ENCODE measurements at places on chromosomes 2 and 18.

DNA sequence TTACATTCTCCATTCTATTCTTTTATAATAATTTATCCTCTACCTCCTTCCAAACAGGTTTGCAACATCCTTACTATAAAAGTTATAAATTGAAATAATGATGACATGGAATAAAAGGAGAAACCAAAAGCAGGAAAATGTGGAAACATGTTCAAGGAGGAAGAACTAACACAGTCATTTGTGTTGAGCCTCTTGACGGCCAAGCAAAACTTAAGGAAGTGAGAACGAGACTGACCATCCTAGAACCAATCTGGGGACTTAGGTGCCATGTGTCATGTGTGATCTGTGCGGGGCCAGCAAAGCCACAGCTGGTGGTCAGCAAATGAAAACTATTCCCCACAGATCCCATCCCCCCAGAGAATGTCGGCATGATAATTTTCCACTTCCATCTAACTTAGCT is 25.6 kb upstream of the FAM124B start:
- DNase-seq, result no peak

DNA sequence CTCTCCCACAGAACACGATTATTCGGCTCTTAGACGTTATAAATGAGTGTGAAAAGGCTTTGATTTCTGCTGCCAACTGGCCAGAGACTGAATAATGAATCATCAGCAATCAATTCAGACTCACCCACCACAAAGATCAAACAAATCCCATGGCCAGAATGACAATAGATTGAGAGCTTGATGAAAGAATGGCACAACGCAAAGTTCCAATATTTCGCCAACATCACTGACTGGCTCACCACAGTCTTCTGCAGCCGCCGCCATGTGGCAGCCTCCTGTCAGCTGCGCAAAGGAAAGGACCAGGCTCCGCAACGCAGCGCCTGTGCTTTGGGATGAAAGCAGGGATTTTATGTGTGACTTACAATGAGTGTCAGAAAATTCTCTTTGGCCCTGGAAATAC is 104.4 kb upstream of the SOX11 start:
- DNase-seq, result no peak

- no peak for DNase-seq
Measured at GRCh38 chr2:84902526-84902925, 2.9 kb upstream of the TMSB10 start.

DNA sequence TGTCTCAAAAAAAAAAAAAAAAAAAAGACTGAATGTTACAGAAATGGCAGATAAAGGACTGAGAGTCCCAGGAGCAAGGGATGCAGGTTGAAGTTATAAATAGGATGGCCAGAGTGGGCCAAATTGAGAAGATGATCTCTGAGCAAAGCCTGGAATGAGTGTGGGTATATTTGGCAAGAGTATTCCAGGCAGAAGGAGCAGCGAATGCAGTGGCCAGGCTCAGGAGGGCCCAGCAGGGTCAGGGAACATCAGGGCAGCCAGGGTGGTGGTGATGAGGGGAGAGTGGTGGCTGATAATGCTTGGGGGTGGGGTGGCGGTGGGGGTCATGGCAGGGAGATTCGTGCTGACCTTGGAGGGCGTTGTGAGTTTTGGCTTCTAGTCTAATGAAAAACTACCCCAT is 141.3 kb upstream of the AGAP1 start:
- no peak for DNase-seq

DNA sequence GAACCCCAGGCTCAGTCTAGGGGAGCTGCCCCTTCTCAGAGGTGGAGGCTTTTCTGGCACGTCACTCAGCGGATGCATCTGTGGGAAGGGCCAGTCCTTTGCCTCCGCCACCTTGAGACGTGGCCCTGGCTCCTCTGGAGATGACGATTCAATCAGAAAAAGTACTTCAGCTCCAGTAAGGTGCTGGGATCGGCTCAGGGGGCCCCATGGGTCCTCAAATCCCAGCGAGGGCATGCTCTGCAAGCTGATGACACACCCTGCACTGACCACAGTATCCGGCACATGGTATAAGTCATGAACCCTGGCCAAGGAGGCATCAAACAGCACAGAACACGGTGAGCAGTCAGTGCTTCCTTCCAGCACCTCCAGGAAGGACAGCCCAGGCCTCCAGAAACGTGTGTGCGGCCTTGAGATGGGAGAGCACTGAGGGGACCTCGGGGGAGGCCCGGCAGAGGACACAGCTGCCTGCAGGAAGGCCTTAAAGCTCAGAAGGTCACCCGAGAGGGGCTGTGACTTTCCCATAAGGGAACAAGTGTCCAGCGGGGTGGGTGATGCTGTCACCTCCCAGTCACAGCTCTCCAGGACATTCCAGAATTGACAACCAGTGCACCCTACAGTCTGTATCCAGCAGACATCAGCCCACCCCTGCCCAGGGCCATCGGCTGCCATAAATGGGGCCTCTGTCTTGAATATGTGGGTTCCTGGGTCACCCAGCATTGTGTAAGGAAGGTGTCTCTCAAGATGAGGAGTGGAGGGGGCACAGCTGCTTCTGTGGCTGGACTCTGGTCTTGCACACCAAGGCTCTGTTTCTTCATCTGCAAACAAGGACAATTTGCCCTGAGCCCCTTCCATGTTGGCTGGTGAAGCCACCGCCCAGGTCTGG is 205.8 kb downstream of the NDUFA10 start:
- no peak for DNase-seq

- no peak for DNase-seq
Measured at GRCh38 chr2:19898592-19899329, 3.0 kb downstream of the TTC32 start.

DNA sequence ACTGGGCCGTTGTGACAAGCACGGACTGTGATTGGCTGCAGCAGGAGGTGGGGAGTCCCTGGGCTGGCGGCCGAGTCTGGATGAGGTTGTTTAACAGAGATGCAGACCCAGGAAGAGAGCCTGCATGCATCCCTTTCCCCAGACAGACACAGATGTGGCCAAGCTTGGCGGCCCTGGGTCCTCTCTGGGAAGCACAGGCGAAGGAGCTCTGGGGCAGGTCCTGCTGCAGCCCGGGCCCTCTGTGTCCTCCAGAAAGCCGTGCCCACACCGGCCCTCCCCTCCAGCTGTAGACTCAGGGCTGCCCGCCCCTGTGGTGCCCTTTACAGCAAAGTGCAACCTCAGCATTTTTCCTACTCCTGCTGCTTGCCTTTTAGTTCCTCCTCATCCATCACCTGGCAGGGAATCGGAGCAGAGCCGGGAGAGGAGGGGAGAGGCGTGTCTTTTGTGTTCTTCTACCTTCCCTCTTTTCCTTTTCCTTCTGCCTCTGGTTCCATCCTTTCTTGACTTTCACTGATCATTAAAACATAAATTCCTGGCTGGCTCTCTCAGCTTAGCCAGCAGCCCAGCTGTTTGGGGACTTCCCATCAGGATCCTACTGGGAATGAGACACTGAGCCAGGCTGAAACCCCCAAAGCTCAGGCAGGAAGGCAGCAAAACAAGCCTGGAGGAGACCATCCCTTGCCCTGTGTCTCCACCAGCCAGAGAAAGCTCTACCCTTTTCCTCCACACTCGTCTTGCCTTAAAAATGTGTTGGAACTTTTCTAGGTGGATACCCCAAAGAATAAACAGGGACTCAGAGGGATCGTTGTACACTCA is 75.0 kb downstream of the CTIF start:
- DNase-seq, result no peak

- DNase-seq, result no peak
Measured at GRCh38 chr2:219897456-219897855, 270.0 kb downstream of the SLC4A3 start.

- no peak for DNase-seq
Measured at GRCh38 chr2:15527074-15527739, 33.9 kb downstream of the NBAS start.

GRCh38 chr2:27989149-27989548 is 98.6 kb downstream of the BABAM2 start:
- DNase-seq, result no peak

DNA sequence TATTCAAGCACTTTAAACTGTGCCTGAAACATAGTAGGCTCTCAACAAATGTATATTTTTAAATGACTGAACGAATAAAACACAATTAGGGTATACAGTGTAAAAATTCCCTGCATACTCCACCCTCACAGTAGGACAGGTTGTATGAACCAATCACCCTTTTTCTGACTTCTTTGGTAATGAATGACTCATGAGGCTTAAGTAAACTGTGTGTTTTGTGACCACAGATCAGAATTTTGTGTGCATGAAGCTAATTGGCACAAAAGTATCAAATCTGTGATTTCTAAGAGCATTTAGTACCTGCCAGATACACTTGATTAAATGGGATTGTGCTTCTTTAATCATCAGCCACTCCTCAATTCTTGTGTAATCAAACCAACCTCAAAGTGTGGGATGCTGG is 109.9 kb upstream of the MAP4K3 start:
- no peak for DNase-seq

- no peak for DNase-seq
Measured at GRCh38 chr2:78864205-78864604, 161.3 kb upstream of the REG3G start.

DNA sequence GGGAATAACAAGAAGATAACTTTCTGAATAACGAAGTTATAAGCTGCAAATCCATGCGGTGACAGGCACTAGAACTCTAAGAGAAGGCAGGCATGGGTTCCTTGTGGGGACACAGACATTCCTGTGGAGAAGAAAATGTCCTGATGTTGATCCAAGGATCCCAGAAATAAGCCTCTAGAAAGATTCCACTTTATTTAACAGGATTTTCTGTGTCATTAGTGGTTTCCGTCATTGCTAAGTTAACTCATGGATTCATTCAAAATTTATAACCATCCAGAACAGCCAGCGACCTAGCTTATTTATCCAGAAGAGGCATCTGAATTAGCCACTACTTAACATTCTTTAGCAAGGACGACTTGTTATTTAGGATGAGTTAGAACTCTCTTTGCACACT is 10.0 kb upstream of the CD302 start:
- DNase-seq, result no peak

- DNase-seq, result no peak
Measured at GRCh38 chr2:145028101-145028920, 508.4 kb upstream of the ZEB2 start.

DNA sequence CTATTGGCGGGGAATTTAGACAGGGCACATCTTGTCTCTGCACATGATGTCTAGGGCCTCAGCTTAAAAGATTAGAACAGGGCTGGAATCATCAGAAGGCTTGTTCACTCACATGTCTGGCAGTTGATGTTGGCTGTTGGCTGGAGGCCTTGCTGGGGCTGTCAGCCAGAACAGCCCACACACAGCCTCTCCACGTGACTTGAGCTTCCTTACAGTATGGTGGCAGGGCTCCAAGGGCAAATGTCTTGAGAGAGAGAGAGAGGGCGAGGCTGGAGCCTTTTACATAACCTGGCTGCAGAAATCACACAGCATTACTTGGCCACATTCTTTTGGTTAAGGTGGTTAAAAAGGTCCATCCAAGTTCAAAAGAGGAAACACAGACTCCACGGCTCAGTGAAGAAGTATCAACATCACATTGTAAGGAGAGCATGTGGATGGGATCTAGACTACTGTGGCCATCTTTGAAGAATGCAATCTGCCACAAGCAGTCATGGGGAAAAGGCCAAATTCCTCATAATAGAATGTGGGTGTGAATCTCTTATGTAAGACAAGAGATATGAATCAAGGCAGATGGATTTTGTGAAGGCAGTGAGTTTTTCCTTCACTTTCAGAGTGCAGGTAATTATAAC is 30.4 kb downstream of the SRSF7 start:
- peak; percentile 40 for DNase-seq

DNA sequence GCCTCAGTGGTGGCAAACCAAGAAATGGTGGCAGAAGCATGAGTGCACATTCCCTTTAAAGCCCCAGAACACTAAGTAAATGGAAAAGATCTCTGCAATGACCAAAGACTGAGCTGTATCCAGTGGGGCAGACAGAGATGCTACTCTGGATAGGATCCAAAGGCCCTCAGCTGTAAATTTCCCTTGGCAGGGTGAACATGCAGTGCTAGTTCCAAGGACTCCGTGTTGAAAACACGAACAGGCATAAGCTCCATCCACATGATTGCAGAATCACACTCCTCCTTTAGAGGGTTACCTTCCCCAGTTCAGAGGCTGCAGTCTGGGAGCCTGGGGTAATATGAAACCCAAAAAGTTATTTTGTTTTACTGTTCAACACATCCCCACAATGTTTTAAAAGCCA is 98.6 kb upstream of the KLF7 start:
- DNase-seq, result no peak

DNA sequence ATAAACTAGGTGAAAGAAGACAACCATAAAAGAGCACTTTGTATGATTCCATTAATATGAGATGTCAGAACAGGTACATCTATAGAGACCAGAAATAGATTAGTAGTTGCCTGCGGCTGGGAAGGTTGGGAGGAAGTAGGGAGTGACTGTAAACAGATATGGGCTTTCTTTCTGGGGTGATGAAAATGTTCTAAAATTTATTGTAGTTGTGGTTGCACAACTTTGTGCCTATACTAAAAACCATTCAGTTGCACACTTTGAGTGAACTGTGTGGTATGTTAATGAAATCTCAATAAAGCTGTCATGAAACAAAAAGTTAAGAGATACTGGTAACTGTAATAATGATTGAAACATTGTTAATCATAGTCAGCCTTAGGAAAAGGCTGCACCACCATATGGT is 152.7 kb upstream of the ALPP start:
- no peak for DNase-seq

DNA sequence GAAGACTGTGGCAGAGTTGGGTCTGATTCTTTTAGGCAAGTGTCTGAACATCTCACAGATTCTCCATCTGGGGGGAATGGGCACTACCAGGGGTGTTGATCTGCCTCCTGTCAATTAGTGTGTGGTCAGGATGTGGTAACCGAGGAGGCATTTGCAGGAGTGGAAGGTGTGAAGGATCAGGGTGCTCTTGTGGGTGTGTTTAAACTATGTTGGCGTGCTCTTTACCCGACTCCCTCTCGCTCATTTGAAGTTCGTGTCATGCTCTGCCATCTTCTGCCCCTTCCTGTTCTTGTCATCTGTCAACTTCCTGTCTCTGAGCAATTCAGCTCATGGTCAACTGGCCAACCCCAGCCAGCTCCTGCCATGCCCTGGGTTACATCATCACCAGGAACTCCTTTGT is 107.9 kb downstream of the RTN4 start:
- DNase-seq, result no peak

GRCh38 chr2:101962309-101962708 is 29.5 kb upstream of the IL1R2 start:
- no peak for DNase-seq

DNA sequence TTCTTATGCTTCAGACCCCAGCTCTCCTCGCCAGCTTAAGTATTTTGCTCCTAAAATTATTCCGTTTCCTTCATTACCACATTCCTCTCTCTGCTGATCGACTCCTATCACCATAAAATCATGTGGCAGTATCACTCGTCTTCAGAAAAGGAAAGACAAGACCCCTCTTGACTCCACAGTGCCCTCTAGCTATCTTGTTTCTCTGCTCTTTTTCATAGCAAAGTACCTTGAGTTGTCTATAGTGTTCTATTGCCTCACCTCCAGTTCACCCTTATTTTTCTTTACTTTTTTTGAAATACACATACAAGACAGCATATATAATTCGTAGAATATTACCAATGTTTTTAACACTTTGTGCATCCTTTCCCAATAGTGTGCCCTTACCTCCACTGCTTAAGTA is 273.2 kb upstream of the SIX3 start:
- no peak for DNase-seq

GRCh38 chr2:169012812-169013627 is 18.1 kb downstream of the ABCB11 start:
- DNase-seq, result no peak

GRCh38 chr18:13288509-13289133 is 70.1 kb downstream of the LDLRAD4 start:
- no peak for DNase-seq

- no peak for DNase-seq
Measured at GRCh38 chr2:239461291-239462190, 60.7 kb upstream of the HDAC4 start.
